SJCRH30 (cell line): ENCODE measurements at places on chromosomes 3 and 15. TPM values are rescaled to one million over a fixed set of nuclear protein-coding genes. Genes with fewer than 3 reads are reported as not detected.

- H3K4me3 ChIP-seq, result no peak overlapping the region
- H3K36me3 ChIP-seq, result no peaks in the 10 kb centered on the region
- no peak for DNase-seq
- H3K27ac ChIP-seq, result no peak overlapping the region
- H3K4me1 ChIP-seq, result no peaks in the 10 kb centered on the region
Measured at GRCh38 chr3:197734667-197735318, 1.9 kb downstream of the RUBCN start.

Gene P4HTM
- 0.35 and 0.36 TPM in 2 replicates for total RNA-seq

Gene LNP1
- 10.1 and 10.5 TPM in 2 replicates for total RNA-seq

DNA sequence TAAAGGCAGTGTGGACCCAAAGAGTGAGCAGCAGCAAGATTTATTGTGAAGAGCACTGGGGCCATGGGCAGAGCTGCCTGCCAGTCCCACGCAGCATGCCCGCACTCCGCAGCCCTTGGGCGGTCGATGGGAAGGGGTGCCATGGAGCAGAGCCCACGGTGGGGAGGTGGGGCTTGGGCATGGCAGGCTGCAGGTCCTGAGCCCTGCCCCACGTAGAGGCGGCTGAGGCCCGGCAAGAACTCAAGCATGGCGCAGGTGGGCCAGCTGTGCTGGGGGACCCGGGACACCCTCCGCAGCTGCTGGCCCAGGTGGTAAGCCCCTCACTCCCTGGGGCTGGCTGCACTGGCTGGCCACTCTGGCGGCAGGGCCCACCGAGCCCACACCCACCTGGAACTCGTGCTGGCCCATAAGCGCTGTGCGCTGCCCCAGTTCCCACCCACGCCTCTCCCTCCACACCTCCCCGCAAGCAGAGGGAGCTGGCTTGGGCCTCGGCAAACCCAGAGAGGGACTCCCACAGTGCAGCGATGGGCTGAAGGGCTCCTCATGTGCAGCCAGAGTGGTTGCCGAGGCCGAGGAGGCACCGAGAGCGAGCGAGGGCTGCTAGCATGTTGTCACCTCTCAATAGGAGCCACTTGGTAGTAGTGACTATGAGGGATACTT, 1218.8 kb upstream of the EPHA6 start:
- H3K27me3 ChIP-seq, result no peaks in the 10 kb centered on the region
- no peaks in the 10 kb centered on the region for H3K36me3 ChIP-seq
- H3K4me3 ChIP-seq, result no peak overlapping the region
- DNase-seq, result no peak
- H3K27ac ChIP-seq, result no peak overlapping the region

Gene STOML1
- total RNA-seq, result 3.0 and 5.1 TPM in 2 replicates

GRCh38 chr3:169172535-169172934, 491.0 kb downstream of the MECOM start:
- H3K4me3 ChIP-seq, result no peak overlapping the region
- no peak for DNase-seq
- H3K27me3 ChIP-seq, result no peaks in the 10 kb centered on the region
- no peaks in the 10 kb centered on the region for H3K36me3 ChIP-seq

Gene MDFIC2
- total RNA-seq, result not detected in 2 replicates

DNA sequence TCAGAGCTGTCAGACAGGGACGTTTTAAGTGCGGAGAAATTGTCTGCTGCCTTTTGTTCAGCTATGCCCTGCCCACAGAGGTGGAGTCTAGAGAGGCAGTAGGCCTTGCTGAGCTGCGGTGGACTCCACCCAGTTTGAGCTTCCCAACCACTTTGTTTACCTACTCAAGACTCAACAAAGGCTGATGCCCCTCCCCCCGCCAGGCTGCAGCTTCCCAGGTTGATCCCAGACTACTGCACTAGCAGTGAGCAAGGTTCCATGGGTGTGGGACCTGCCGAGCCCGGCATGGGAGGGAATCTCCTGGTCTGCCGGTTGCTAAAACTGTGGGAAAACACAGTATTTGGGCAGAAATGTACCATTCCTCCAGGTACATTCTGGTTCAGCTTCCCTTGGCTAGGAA, 282.1 kb downstream of the VGLL3 start:
- H3K27ac ChIP-seq, result no peak overlapping the region
- H3K4me1 ChIP-seq, result no peaks in the 10 kb centered on the region; the same call in 1 of the 2 replicates
- H3K27me3 ChIP-seq, result no peaks in the 10 kb centered on the region
- no peak for DNase-seq

DNA sequence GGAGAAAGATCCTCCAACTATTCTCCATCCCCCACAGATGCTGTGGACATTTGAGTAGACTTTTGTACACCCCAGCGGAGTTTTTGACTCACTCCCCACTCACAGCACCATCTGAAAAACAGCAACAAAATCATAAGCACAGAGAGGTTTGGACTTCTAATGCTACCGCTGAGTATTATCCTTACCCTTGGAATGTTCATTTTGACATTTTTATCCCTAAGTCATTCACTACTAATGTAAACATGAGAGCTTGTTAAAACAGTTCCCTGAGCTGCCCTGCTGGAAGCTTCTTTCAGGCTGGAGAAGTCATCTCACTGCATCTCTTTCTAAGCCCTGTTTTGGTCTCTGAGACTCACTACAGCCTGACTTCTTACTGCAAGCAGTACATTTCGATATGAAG, 1045.9 kb downstream of the MCTP2 start:
- no peak overlapping the region for H3K4me3 ChIP-seq
- H3K4me1 ChIP-seq, result peaks cover 3% of the 10 kb centered on the region; the same call in 1 of the 2 replicates
- no peak overlapping the region for H3K27ac ChIP-seq
- no peak for DNase-seq

DNA sequence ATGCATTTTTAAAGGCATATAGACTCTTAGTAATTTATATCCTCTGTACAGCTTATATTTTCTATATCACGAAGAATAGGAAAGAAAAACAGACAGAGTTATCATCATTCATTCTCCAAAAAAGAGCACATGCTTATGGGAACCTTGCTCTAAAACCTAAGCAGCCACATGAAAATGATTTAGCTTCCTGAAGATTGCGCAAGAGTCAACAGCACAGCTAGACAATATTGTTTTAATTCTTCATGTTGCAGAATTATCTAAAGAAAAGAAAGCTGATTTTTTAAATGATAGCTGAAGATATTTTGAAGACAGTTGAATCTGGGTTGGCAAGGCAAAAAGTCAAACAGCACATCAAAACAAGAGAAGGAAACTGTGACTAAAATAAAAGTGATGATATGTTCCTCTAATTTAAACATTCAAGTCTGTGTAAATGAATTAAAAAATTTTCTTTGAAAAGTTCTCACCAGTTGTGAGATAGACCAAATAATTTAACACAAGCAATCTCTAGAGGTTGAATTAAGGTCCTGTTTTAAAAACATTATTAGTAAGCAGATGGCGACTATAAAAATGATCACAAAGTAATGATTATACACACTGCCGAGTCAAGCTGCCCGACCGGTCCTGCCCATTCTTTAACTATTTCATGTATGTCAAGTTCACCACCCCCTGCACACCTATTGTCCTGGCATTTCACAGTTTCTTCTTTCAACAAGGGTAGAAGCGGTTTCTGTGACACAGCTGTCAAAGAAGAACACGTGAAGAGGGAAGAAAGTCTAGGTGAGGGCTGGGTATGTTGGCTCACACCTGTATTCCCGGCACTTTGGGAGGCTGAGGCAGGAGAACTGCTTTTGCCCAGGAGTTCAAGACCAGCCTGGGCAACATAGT, 74.2 kb upstream of the BHLHE40 start:
- H3K27ac ChIP-seq, result no peak overlapping the region
- no peak overlapping the region for H3K4me3 ChIP-seq
- no peak for DNase-seq
- H3K27me3 ChIP-seq, result no peaks in the 10 kb centered on the region
- H3K36me3 ChIP-seq, result no peaks in the 10 kb centered on the region
- no peaks in the 10 kb centered on the region for H3K4me1 ChIP-seq

Gene DNAH1
- 0.14 and 0.33 TPM in 2 replicates for total RNA-seq

DNA sequence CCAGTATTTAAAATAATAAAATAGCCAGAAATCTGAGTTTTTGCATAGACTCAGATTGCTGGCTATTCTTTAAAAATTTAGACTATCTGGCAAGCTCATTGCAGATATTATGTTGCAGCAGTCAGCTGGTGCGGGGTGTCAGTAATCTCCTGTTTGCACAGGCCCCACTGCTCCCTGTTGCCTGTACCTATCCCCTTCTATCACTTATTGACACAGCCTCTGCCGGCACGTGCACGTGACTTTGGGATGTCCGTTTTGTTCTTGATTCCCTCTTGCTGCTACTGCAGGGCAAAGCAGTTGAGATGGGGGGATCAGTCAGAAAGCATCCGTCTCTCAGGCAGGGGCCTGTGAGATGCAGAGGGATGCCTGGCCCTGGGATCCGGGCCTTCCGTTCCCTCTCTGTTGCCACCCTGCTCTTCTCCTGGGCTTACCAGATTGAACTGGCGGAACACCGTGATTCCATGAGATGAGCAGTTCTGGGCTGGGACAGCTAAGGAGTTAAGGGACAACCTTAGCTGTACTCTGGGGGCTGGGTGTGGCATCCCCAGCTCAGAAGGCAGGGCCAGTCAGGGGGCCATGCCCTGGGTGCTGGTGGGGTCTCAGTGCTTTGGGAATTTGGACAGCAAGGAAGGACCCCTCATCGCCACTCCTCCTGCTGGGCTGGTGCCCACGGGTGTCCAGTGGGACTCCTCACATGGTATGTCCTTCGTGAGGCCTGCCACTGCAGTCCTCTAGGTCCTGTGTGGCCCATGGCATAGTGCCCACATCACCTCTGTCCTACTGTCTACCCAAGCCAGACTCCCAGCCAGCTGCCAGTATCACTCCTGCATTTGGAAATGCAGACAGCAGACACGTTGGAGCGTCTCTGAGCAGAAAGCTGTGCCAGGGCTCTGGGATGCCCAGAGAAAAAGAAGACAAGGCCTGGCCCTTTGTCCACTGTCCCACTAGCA, 11.8 kb downstream of the MRAS start:
- no peak for DNase-seq
- no peak overlapping the region for H3K4me3 ChIP-seq
- H3K4me1 ChIP-seq, result peaks cover 60% of the 10 kb centered on the region

DNA sequence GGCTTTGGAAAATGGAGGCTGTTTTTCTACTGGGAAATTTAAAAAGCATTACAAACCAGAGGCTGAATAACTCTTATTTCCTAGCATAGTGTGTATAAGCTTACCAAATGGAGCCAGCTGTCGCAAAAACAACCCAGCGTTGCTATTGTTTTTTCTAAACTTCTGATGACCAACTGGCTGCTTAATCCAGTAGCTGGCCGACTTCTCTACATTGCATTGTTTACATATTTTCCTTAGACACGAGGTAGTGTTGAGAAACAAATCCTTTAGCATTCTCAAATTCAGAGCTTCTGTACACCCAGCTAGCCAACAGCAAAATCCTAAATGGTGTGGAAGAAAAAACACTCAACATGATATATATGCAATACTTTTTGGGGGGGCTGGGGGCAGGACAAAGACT, 161.0 kb upstream of the ADAMTS9 start:
- no peaks in the 10 kb centered on the region for H3K27me3 ChIP-seq
- no peak overlapping the region for H3K4me3 ChIP-seq
- DNase-seq, result peak; percentile 26
- H3K4me1 ChIP-seq, result peaks cover 8% of the 10 kb centered on the region
- H3K36me3 ChIP-seq, result no peaks in the 10 kb centered on the region

DNA sequence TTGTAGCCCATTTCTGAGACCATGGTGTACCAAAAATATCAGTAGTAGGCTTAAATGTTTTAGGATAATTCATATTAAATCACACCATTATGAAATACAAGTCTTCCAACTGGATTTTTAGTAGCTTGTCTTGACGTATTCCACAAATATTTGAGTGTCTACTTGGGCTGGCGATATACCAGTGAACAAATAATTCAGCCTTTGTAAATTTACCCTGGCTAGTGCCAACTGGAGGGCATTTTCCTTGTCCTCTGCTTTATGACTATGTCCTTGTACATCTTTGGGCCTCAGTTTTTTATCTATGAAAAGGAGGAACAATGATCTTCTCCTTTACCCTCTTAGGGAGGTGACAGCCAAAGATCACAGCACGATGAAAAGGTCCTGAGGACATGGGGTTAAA, 114.8 kb downstream of the FRMD4B start:
- H3K4me3 ChIP-seq, result no peak overlapping the region
- DNase-seq, result no peak
- no peaks in the 10 kb centered on the region for H3K36me3 ChIP-seq
- no peak overlapping the region for H3K27ac ChIP-seq

Gene NR2E3
- total RNA-seq, result 4.5 and 8.8 TPM in 2 replicates

DNA sequence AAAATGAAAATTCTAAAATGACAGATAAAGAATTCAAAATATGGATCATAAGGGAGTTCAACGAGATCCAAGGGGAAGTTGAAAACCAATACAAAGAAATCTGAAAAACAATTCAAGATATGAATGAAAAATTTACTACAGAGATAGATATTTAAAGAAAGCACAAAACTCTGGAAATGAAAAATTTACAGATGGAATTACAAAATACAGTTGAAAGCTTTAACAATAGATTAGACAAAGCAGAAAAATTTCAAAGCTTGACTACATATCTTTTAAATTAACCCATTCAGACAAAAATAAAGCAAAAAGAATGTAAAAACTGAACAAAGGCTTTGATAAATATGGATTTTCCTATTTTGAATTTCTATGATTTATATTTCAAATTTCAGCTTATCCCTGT, 211.1 kb downstream of the SLC9A9 start:
- no peak overlapping the region for H3K27ac ChIP-seq
- H3K4me3 ChIP-seq, result no peak overlapping the region
- no peaks in the 10 kb centered on the region for H3K27me3 ChIP-seq
- no peaks in the 10 kb centered on the region for H3K36me3 ChIP-seq
- no peaks in the 10 kb centered on the region for H3K4me1 ChIP-seq

DNA sequence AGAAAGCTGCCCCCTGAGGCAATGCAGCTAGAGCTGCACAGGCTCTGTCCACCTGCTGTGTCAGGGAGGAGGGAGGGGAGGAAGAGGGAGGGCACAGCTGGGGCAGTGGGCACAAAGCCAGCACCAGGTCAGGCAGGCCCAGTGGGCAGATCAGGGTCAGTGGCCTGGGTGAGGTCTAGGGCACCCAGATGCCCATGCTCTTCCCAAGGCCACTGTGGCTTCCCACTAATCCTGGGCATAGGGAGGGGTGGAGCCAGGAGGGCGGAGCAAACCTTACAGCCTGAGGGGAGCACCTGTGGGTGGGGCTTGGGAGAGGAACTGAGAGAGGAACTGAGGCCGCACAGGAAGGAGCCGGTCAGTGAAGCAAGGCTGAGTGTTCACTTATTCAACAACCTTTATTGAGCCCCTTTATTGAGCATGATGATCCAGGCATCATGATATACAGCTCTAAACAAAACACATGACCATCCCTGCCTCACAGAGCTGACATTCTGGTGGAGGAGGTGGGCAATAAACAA, 55.0 kb downstream of the RHCG start:
- no peak overlapping the region for H3K4me3 ChIP-seq
- H3K27ac ChIP-seq, result no peak overlapping the region
- H3K27me3 ChIP-seq, result peaks cover 26% of the 10 kb centered on the region
- H3K36me3 ChIP-seq, result no peaks in the 10 kb centered on the region

GRCh38 chr3:3119393-3119851, 7.3 kb upstream of the TRNT1 start:
- no peaks in the 10 kb centered on the region for H3K4me1 ChIP-seq
- H3K36me3 ChIP-seq, result no peaks in the 10 kb centered on the region
- no peak overlapping the region for H3K4me3 ChIP-seq
- H3K27me3 ChIP-seq, result no peaks in the 10 kb centered on the region

Gene CHRM5
- not detected in 2 replicates for total RNA-seq
